ENCODE measurements at places on chromosomes 16 and 17.
A peak's percentile ranks its signal among the peaks of the same experiment; 100 is the strongest.

DNA sequence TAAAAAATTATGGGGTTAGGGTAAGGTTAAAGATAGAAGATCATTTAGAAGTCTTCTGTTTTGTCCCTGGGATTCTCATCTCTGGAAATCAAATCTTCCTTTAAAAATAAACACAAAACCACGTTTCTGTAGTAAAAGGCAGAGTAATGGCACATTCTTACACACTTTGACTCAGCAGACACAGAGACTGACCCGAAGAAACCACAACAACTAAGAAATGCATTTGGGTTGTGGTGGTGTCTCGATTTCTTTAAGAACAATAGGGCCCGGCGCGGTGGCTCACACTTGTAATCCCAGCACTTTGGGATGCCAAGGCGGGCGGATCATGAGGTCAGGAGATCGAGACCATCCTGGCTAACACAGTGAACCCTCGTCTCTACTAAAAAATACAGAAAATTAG is 54.9 kb upstream of the MYH10 start:
- DNase-seq: no peak

GRCh38 chr16:77236063-77236511 is 36.9 kb downstream of the SYCE1L start:
- peak; percentile 28 for DNase-seq

GRCh38 chr16:66598111-66598510 is 6.4 kb upstream of the CMTM3 start:
- no peak for DNase-seq

DNA sequence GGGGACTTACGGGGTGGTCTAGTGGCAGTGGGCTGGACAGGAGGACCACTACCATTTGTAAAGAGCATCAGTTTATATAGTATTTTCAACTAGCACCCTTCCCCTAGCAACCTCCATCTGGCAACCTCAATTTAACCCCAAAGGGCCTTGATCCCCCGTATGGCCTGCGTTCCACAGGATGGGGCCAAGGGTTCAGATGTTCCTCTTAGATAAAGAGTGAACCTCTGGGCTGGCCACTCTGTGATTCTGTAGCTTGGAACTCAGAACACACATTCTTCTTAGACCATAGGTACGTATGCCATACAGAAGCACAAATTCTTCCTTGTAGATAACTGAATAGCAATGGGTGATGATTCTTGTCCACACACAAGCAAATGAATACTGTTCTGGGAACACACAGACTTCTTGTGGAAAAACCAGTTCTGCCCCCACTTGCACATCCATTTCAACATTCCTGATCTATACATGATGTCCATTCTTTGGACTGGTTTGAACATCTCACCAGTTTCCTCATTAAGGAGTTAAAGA is 1.9 kb upstream of the GGA2 start:
- no peak for DNase-seq

- no peak for DNase-seq
Observed at GRCh38 chr17:81928544-81929252, 1.2 kb upstream of the MAFG start.

DNA sequence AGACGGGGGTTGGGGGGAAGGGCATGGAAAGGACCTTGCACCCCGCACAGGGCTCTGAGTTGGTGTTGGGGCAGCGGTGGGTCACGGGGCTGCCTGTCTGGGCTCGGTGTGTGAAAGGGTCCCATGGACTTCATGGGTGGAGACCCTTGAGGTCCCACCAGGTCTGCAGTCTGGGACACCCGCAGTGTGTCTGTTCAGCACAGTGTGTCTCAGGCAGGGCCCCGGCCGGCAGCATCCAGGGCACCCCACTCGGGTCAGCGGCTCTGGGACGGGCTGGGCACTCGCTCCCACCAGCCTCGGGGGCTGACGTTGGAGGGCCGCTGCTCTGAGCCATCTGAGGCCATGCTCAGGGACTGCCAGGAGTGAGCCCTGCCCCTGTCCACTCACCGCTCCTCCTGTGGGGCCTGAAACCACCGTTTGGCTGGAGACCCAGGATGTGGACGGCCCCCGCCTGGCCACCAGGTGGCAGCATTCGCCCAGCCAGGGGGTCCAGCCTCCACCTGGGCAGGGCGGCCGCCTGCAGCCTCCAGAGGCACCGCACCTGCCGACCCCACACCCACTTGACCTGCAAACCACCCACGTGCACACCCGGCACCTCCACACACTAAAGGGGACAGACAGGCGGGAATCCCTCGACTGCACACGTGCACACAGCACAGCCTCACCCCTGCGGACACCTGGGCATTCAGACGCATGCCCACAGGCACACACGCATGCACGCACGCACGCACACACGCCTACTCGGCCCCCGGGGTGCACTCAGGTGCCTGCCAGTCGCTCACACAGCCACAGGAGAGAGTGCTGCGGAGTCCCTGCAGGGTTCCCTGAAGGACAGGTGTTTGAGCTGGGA is 10.1 kb upstream of the ZFPM1 start:
- DNase-seq: no peak

- no peak for DNase-seq
Observed at GRCh38 chr16:53999841-54000240, 286.7 kb downstream of the IRX3 start.

DNA sequence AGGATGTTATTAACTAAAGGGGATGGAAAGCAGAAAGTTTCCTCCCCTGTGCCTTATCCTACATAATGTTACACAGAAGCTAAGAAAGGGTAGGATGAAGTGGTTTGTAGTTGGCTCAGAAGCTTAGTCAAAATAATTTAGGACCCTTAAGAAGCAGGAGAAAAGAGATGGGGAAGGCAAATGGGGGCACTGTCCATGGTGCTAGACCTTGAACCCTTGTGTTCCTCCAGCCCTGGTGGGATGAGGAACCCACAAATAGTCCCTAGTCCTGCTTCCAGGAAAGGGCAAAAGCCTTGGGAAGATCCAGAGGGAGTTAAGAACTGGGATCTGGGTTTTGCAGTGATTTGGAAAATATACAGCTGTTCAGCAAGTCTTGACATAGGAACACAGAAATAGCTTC is 54.5 kb downstream of the SLC5A11 start:
- no peak for DNase-seq

- no peak for DNase-seq
Observed at GRCh38 chr17:81128774-81129173, 36.5 kb upstream of the PVALEF start.

- DNase-seq: no peak
Observed at GRCh38 chr17:33292981-33293867, at the start of gene ASIC2. TSS of gene ASIC2 (minus strand) at chr17:33293295.

DNA sequence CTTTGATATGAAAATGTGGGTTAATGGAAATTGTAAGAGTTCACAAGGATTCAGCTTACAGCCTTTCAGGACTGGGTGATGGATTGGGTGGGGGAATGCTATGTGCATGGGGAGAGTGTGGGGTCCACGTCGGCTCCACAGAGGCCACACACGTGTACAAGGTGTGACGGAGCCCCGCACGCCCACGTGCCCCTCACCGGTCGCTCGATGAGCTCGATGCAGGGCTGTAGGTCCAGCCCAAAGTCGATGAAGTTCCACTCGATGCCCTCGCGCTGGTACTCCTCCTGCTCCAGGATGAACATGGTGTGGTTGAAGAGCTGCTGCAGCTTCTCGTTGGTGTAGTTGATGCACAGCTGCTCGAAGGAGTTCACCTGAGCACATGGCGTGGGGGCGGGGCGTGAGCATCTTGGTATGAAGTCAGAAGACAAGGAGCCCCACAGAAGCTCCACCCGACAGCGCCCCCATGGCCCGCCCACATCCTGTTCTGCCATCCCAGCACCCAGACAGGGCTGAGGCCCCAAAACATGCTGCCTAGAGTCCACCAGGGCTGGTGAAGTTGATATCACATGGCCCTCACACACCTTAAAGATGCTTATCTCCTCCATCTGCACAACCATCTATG is 99.1 kb downstream of the MYH11 start:
- no peak for DNase-seq

- DNase-seq: no peak
Observed at GRCh38 chr17:65559804-65560627, 1.4 kb downstream of the AXIN2 start.

DNA sequence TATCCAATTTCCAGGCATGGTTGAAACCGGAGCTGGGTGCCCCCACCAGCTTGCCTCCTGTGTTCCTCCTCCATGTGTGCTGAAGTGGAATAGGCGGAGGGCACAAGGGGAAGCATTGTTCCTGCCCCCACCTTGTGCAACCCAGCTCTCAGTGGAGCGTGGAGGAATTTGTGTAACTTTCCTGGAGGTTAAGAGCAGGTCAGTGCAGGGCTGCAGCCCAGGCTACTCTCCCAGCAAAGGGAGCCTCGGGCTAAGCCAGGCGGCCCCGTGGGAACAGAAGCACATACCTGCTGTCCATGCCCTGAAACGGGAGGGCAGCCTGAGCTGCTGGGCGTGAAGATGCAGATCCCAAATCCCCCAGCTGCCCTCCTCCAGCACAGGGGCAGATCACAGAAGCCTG is 158.8 kb upstream of the LHX1 start:
- DNase-seq: no peak

- DNase-seq: no peak
Observed at GRCh38 chr16:79076047-79076767, 524.3 kb downstream of the MAF start.

DNA sequence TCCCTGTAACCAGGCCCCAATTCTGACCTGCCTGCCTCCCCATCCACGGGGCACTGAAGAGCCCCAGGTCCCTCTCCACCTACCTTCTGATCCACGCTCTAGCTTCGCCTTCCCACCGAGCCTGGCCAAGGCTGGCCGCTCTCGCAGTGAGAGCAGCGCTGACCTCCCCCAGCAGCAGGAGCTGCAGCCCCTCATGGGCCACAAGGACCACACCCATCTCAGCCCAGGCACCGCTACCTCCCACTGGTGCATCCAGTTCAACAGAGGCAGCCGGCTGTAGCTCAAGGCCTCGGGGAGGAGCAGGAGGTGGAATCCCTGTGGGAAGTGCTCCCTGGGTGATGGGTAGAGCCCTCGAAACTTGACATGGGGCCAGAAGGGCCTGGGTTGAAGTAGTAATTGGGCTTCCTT is 8.4 kb upstream of the PLEKHG4 start:
- no peak for DNase-seq

GRCh38 chr16:50878966-50879615 is 137.2 kb downstream of the CYLD start:
- no peak for DNase-seq

GRCh38 chr17:78675836-78676235 is 98.6 kb upstream of the DNAH17 start:
- no peak for DNase-seq

- DNase-seq: no peak
Observed at GRCh38 chr16:9027070-9027799, 63.5 kb upstream of the USP7 start.

GRCh38 chr17:10149573-10150399 is 48.6 kb downstream of the GAS7 start:
- DNase-seq: peak; percentile 21

GRCh38 chr17:21263376-21263775 is 10.2 kb upstream of the NATD1 start:
- DNase-seq: no peak

- DNase-seq: no peak
Observed at GRCh38 chr17:40341808-40342503, 22.6 kb downstream of the GJD3 start.

- no peak for DNase-seq
Observed at GRCh38 chr17:3385869-3386816, at the start of gene OR3A2. TSS of gene OR3A2 (minus strand) at chr17:3386308.

DNA sequence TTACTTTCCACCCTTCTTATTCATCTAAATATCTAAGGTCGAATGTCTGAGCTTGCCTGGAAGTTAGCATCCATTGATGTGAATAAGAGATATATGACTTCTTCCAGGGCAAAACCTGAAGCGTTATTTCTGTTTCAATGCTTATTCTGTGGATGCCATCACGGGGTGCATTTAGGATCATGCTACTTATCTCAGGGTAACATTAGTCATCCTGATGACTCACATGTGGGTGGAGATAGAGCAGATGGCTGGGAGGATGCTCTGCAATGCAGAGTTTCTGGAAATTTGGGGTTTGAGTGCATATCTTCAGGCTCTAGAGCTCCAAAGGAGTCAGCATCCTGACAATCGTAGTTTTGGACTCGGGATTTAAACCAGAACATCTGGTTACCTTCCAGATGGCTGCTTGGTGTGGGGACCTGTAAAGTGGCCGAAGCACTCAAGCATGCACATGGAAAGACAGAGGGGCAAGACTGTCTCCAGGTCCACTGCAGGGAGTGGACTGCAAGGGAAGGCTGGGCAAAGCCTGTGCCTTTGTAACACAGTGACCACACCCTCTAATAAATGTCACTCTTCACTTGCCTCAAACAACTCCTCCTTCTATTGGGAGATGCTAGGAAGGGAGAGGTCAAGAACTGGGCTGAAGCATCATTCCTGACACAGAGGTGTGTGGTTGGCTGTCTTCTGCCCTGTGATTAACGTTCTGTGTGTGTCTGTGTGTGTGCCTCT is 175.2 kb upstream of the SALL1 start:
- no peak for DNase-seq

DNA sequence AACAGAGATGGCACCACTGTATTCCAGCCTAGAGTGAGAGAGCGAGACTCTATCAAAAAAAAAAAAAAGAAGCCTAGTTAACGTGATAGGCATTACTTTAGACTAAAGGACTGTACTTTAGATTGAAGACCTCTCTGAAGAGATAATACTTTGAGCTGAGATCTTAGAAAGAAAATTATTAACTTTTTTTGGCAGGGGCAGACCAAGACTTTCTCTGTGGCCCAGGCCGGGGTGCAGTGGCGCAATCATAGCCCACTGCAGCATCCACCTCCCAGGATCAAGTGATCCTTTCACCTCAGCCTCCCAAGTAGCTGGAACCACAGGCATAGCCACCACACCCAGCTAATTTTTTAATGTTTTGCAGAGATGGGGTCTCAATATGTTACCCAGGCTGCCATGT is 75.7 kb upstream of the TNRC6A start:
- DNase-seq: no peak

GRCh38 chr16:81910366-81910885 is 100.8 kb downstream of the SDR42E1 start:
- no peak for DNase-seq

- DNase-seq: no peak
Observed at GRCh38 chr17:14068542-14069250, 608 bp upstream of the COX10 start.

GRCh38 chr16:67881621-67882161 is 3.0 kb upstream of the NRN1L start:
- no peak for DNase-seq

- no peak for DNase-seq
Observed at GRCh38 chr17:37725021-37725595, 19.8 kb downstream of the HNF1B start.

- DNase-seq: no peak
Observed at GRCh38 chr16:68388124-68388523, 60.2 kb downstream of the SMPD3 start.

GRCh38 chr17:40360091-40360490 is 4.4 kb downstream of the GJD3 start:
- DNase-seq: no peak

DNA sequence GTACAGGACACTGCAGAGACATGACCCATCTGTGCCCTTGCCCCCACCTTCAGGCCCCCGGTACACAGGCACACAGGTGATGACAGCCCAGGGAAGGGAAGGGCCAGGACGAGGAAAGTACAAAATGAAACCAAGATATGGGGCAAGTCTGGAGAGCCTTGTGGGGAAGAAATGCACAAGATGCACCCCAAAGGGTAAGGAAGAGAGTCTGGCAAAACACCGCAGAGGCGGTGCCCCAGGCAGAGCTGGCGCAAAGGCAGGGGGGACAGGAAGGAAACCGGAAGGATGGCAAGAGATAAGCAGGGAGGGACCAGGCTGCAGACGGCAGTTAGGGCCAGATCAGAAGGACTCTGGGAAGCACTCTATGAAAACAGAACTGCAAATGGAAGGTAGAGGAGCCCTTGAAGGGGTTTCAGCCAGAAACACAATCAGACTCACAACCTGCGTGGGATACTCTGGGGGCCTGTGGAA is 81.4 kb downstream of the SLC39A11 start:
- peak; percentile 78 for DNase-seq

All from GDM1 (cell line).